ENCODE measurements at places on chromosomes 12 and 14. TPM values are rescaled to one million over a fixed set of nuclear protein-coding genes. Genes with fewer than 3 reads are reported as not detected.

DLGAP5 gene
- total RNA-seq = 0.21 TPM

ALX1 gene
- 0.26 TPM for total RNA-seq

MAP1LC3B2 gene
- total RNA-seq = not detected

SERPINA10 gene
- total RNA-seq = not detected

CRADD gene
- 18.7 TPM for total RNA-seq

ANO6 gene
- 80.9 TPM for total RNA-seq

TCL1A gene
- total RNA-seq = not detected

TRIAP1 gene
- total RNA-seq = 15.8 TPM

RPGRIP1 gene
- total RNA-seq = 0.49 TPM

- no peak for DNase-seq
These were observed 24.3 kb upstream of the PLEK2 start for GRCh38 chr14:67436006-67436866.

DNA sequence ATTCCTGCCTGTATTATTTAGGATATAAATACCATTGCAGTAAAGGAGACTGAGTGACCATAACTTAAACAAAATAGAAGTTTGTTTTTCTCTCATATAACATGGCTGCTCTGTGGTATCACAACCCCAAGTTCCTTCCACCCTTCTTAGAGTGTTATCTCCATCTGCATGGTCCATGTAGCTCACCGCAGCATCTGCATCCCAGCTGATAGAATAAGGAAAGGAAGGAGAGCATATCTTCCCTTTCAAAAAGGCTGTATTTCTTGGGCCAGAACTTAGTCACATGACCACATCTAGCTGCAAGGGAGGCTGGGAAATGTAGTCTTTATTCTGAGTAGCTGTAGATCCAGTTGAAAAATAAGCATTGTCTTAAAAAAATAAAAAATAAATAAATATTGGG, 184.8 kb upstream of the NUDT4 start:
- no peak for DNase-seq

DNA sequence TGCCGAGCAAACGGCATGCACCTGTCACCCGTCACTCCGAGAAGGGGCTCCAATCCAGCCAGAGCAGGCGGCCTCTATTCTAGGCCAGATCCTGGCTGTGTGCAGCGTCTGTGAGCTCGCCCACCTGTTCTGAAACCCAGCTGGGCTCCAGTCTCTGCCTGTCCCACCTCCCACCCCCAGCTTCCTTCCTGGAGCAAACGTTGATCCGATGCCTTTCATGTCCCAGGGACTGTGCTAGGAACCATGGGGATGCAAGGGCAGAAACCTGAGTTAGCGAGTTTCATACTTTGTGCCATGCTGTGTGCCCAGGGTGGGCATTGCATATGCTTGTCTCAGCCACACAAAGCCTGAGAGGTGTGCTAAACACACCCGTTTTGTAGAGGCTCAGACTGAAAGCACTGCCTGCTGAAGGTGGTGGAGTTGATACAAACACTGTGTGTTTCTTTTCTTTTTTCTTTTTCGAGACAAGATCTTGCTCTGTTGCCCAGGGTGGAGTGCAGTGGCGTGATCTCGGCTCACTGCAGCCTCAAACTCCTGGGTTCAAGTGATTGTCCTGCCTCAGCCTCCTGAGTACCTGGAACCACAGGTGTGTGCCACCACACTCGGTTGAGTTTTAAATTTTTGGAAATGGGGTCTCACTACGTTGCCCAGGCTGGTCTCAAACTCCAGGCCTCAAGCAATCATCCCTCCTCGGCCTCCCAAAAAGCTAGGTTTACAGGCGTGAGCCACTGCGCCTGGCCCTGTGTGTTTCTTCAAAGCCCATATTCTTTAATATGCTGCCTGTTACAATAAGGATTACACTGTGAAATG, 84.1 kb upstream of the MED13L start:
- no peak for DNase-seq

GRCh38 chr12:50765095-50765911, 1.4 kb downstream of the ATF1 start:
- no peak for DNase-seq

DNA sequence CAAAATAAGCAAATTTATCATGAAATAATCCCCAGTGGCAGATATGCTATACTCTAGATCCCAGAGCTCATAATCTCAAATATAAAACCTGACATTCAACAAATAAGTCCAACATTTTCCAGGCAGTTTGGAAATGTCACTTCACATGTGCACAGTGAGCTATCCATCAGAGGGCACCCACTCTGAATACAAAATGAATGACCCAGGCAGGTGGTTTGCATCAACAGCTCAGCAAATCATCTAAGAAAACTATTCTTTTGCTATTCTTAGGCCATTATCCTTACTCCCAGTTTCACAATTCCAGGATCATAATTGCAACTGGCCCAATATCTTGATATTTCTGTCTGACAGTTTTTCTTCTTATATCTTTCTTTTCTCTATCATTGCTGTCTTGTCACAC, 38.5 kb downstream of the TRIM9 start:
- no peak for DNase-seq

- no peak for DNase-seq
These were observed 57.8 kb upstream of the PSMC1 start for GRCh38 chr14:90198541-90199060.

- no peak for DNase-seq
These were observed 27.6 kb downstream of the LRFN5 start for GRCh38 chr14:41634286-41634685.

DNA sequence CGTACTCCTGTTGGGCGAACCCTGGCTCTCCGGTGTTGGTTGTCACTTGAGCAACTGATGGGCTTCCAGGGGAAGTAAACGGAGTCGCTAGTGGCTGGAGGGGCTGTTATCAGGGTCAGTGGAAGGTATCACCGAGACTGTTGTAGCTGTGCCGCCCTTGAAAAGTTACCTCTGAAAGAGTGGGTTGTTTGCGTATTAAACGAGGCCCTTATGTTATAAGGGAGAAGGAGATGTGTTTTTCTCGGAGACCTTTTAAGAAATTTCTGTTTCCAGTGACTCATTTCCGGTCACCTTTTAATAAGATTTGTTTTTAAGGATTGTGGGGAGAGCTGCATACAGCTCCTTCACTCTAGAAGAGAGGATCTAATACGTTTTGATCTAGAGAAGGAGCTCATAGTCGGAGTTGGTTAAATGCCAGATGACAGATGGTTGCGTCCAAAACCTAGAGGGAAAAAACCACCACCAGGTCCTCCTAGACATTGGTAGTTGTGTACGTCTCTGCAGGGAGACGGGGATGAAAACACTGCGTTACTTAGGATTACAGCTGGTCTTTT, 750 bp upstream of the DBX2 start:
- no peak for DNase-seq

GRCh38 chr12:130778776-130779175, 60.3 kb downstream of the STX2 start:
- DNase-seq = no peak

- no peak for DNase-seq
These were observed 59.0 kb downstream of the CLMN start for GRCh38 chr14:95260537-95261361.

DNA sequence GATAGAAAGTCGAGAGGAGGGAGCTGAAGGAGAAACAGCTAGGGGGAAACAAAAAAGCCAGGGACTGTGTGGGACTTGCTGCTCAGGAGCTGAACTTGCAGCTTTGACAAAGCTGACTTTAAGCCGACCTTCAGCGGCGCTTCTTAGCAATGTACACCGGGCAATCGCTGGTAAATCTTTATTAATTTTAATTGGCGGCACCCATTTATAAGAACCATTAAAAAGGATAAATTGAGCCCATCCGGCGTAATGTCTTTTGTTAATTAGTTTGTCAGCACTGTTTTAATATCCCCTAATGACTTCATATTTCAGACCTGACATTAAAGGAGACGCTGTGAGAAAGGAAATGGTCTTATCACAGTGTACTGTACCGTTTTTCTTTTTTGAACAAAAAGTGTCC, 86.2 kb upstream of the VASH1 start:
- no peak for DNase-seq

- no peak for DNase-seq
These were observed 378.8 kb upstream of the SOX5 start for GRCh38 chr12:24328261-24328660.

DNA sequence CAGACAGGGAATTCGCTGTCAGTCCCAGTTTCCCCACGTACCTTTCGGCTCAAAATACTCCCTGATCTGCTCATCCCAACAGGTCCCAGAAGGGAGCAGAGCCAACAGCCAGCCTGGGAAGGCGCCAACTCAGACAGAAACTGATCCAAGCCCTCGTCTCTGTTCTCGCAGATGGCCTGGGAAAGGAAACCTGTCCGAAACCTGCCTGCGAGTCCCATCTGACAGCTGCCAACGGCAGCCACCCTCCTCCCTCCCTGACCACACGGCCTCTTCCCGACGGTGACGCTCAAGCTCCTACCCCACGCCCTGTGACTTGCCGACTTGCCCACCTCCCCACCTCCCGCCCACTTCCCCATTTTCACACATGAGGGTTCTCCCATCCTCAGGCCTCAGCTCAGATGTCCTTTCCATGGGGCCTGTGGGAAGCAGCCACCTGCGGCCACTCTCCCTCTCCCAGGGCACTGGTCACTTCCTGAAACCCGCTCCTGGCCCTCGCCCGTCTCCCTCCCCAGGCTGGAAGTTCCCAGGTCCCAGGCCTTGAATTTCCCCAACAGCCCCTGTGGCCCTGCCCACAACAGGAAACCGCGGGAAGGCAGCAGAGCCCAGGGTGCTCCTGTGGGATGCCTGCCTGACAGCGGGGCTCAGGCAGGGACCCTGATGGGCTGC, 60.9 kb upstream of the FBRSL1 start:
- DNase-seq = no peak

DNA sequence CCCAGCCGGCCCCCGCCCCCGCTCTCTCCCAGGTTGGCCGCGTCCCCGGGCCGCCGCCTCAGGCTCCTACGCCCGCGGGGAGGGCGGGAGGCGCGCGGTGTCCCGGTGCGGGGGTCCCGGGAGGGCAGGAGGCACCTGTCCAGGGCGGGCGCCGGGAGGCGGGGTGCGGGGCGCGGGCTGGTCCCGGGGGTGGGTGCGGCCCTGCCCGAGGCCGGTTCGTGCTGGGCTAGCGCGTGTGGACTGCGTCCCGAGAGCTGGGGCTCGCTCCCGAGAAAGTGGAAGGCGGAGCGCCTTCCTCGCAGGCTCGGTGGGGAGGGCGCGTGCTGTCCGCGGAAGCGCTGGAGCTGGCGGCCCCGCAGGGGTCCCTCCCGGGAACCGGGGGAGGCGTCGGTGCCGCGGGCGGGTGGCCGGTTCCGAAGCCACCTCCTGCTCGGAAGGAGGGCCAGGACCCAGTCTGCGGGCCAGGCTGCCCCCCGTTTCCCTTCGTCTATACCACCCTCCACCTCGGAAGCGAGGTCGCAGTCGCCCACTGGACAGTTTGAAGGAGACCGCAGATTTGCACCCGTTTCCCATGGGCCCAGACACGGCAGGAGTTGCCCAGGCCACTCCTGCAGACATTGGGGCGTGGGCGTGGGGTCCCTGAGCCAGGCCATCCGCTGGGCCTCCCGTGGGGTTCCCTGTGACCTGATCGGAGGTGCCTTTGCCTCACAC, 636 bp downstream of the ZFYVE21 start:
- no peak for DNase-seq

DNA sequence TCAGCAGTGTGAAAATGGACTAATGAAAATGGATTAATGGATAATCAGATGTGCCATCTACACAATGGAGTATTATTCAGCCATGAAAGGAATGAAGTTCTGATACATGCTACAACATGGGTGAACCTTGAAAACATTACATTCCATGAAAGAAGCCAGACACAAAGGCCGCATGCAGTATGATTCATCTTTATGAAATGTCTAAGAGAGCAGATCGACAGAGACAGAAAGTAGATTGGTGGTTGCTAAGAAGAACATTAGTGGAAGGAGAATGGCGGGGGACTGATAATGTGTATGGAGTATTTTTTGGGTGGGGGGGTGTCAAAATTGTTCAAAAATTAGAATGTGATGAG, 47.3 kb downstream of the PRKAB1 start:
- DNase-seq = no peak

- no peak for DNase-seq
These were observed 458.5 kb downstream of the MED13L start for GRCh38 chr12:115818973-115819372.
